ENCODE measurements at places on chromosomes 3 and 15. TPM values are rescaled to one million over a fixed set of nuclear protein-coding genes. Genes with fewer than 3 reads are reported as not detected.

DNA sequence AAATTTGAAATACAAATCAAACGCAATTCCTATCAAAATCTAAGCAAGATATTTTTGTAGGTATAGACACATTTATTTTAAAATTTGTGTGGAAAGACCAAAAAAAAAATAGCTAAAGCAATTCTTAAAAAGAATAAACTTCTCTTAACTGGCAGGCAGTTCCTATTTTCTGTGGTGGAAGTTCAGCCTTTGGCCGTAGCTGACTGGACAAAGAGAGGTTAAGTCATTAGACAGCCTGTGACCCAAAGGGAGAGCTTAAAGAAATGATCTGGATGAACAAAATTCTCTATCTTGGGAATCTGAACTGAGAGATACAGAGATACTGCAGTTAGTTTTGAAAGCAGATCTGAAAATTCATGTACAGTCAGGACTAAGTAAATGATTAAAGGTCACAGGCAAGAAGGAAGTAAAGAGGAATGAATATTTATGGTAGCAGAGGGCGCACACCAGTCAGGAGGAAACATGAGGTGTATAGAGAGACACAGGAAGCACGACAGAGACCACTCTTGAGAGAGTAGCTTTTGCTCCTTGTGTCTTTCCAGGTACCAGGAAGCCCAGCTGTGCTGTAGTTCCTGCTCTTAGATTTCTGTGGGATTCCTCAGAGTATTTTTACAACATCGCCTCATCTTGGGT is 57.5 kb downstream of the TPRG1 start:
- H3K36me3 ChIP-seq = no peaks in the 10 kb centered on the region
- no peak for ATAC-seq
- no peaks in the 10 kb centered on the region for H3K27me3 ChIP-seq
- H3K27ac ChIP-seq = no peak overlapping the region

GRCh38 chr3:170811515-170811914 is 58.5 kb downstream of the RPL22L1 start:
- no peaks in the 10 kb centered on the region for H3K36me3 ChIP-seq
- peaks cover 5% of the 10 kb centered on the region for H3K4me1 ChIP-seq
- H3K27ac ChIP-seq = no peak overlapping the region
- no peaks in the 10 kb centered on the region for H3K27me3 ChIP-seq
- ATAC-seq = no peak

The RBMS3 gene
- total RNA-seq = 0.37 TPM

- no peak for ATAC-seq
- H3K4me3 ChIP-seq = no peak overlapping the region
- H3K4me1 ChIP-seq = no peaks in the 10 kb centered on the region
Measured at GRCh38 chr3:32366638-32367397, 24.8 kb upstream of the CMTM7 start.
